Stimulated activated CD4-positive, alpha-beta T cell treated with anti-CD3 and anti-CD28 coated beads, Interleukin-2, amount 100 ng/mL, for 24 hours (primary cell): ENCODE measurements at places on chromosomes 2 and 18.

GRCh38 chr2:236685361-236685760 lies 115.7 kb downstream of the ACKR3 start:
- DNase-seq = no peak

DNA sequence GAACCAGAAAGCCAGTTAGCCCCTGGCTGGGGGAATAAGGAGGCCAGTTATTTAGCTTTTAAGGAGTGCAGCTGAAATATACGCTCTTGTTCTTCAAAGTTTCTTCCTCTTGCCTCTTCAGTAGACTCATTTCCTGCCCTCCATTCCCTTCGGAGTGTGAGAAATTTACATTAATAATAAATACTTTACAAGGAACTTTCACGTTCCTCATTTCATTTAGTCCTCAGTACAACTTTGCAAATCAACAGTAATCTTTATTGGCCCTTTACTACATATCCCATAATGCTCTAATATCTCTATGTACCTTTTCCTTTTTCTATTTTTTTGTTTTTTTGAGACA lies 15.6 kb downstream of the PLCD4 start:
- no peak for DNase-seq

DNA sequence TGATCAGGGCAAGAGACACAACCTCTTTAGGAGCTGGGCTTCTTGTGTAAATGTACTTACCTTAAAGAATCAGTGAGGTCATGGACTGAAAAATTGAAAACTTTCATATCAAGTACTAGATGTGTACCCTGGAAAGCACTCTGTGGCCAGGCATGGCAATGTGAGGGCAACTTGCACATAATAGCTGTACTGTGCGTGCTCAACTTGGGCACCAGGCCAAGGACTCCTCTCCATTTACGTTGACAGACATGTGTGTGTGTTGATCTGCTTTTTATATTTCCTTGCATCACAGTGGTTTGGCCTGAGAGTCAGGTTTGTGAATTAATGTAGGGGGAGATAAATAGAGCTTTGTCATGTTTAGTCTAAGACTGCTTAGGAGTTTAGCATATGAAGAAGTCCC lies 669.5 kb upstream of the REG3G start:
- DNase-seq = no peak

- DNase-seq = no peak
These were observed 364.6 kb downstream of the OSR1 start for GRCh38 chr2:18993756-18994338.

GRCh38 chr2:207734264-207734635 lies 22.8 kb downstream of the CCNYL1 start:
- no peak for DNase-seq

DNA sequence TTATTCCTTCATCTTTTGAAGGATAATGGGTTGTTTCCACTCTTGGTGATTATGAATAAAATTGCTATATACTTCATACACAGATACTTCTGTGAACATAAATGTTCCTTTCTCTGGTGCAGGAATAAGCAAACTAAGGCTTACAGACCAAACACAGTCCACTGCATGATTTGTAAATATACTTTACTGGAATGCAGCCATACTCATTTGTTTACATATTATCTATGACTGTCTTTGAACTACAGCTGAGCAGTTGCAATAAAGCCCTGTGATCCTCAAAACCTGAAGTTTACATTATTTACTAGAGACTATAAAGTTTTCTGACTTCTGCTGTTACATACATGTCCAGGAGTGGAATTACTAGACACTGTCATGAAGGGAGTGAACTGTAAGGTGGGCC lies 381.0 kb upstream of the CNTNAP5 start:
- DNase-seq = no peak

GRCh38 chr2:180474716-180475115 lies 467.6 kb upstream of the CWC22 start:
- no peak for DNase-seq

- DNase-seq = no peak
These were observed 465.1 kb upstream of the MYT1L start for GRCh38 chr2:2796207-2796606.

- no peak for DNase-seq
These were observed 162.5 kb upstream of the RAB6C start for GRCh38 chr2:129816813-129817574.

- no peak for DNase-seq
These were observed 46.2 kb downstream of the RPRM start for GRCh38 chr2:153432381-153432780.

DNA sequence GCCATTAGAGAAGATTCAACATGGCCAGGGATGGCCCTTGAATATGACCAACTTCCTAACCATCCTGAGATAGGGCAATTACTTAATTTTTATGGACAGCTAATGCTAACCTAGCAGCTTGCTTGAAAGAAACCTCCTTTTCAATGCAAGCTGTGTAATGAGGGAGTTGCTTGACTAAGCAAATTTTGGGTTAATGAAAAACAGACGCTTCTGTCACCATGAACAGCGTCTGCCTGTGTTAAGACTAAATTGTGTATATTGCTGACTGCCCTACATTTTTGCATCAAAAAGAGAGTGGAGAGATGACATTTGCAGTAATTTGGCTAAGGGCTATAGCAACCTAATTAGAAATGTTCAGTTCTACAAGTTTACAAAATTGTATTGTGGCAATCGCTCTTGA lies 319.2 kb upstream of the LRATD1 start:
- no peak for DNase-seq

DNA sequence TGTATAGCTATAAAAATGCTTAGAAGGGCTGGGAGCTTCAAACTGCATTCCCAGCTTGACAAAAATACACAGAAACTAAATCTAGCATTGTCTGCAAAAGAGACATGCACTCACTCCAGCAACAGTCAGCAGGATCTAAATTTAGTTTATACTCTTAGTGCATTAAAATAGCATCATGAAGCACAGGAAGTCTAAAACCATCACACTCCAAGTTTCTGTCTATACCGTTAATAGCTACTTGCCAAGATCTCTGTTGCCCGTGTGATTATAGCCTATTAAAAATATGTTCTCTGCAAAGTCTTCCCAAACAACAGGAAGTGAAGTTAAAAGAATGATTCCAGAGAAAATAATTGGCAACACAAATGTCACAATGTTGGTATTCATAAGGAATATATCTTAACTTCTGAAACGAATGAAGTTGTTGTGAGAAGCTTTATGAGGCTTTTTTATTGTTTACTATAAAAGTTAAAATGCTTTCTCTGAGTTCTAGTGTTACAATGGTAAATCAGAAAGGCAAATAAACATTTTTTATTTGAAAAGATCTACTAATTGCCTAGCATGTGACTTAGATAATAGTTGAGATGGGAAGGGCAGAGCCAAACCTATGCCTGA lies 184.2 kb downstream of the ZNF385B start:
- no peak for DNase-seq

DNA sequence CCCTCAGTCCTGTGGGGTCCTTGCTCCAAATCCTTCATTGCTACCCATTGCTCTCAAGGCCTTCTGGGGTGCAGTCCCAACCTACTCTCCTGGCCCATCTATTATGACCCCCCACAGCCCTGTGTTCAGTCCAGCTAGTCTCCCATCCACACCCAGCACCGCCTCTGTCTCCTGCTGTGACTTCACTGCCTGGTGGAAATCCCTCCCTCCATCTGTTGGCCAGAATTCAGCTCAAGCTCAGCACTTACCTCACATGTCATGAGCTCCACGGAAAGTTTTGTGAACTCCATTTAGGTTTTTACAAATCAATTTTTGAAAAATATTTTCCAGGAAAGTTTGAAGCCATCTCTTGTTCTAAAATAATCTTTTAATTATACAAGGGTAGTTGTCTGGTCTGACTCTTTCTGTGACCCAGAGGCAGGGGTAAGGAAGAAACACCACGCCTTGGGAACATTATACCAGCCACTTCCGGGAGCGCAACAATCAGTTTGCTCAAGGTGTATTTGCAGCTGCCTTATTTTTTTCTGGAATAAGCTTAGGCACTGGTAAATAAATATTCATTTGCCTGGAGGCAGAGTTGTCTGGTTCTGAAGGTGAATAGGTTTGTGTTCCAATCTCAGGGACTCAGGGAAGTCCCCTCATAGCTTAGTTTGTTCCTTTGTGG lies 110.8 kb downstream of the VIT start:
- no peak for DNase-seq

- no peak for DNase-seq
These were observed 39.7 kb downstream of the CDC42EP3 start for GRCh38 chr2:37631698-37632097.
